ENCODE measurements at places on chromosomes 6 and 20. TPM values are rescaled to one million over a fixed set of nuclear protein-coding genes. Genes with fewer than 3 reads are reported as not detected.

GRCh38 chr20:43404878-43405277 is 52.8 kb upstream of the SRSF6 start:
- no peak for DNase-seq

- peak; percentile 31 for DNase-seq
Measured at GRCh38 chr6:16533210-16533609, 228.1 kb downstream of the ATXN1 start.

DNA sequence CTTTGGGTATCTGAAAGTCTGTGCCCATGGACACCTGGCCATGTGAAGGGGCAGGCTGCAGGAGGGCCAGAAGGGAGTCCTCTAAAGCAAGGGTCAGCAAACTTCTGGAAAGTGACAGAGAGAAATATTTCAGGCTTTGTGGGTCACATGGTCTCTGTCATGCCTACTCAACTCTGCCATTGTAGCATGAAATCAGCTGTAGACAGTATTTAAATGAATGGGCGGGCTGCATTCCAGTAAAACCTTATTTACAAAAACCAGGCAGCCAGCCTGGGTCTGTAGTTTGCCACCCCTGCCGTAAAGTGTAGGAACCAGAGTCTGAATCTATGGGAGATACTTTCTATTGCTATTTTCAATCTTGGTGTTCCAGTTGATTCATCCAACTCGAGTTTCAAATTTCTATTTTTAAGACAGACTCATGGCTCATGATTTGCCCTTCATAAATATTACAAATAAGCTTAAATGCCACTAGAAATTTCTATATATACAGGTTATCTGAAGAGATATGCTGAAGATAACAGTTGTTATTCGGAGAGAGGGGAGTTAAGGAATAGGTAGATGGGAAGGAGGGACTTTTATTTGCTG is 19.0 kb upstream of the ADGRF4 start:
- no peak for DNase-seq

The C6orf141 gene
- total RNA-seq: 0.43 TPM

DNA sequence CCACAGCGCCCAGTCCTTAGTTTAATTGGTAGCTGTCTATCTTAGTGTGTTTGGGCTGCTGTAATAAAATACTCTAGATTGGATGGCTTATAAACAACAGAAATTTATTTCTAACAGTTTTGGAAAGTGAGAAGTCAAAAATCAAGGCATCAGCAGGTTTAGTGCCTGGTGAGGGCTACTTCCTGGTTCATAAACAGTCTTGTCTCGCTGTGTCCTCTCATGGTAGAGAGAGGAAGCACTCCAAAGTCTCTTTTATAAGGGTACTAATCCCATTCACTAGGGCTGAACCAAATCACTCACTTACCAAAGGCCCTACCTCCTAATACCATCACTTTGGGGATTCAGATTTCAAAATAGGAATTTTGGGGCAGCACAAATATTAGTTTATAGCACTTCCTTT is 336.9 kb upstream of the RSPO3 start:
- DNase-seq: no peak

- peak; percentile 49 for DNase-seq
Measured at GRCh38 chr20:62357681-62358080, 9.4 kb downstream of the LAMA5 start.

GRCh38 chr6:83590416-83590815 is 78.1 kb downstream of the PRSS35 start:
- DNase-seq: peak; percentile 56

GRCh38 chr6:2697291-2697690 is 53.4 kb downstream of the MYLK4 start:
- DNase-seq: no peak

- DNase-seq: no peak
Measured at GRCh38 chr6:87251225-87251624, 71.2 kb upstream of the SMIM8 start.

The FOXC1 gene
- total RNA-seq: 1.9 TPM

- no peak for DNase-seq
Measured at GRCh38 chr20:13121840-13122515, 99.1 kb upstream of the ISM1 start.

The ANGPT4 gene
- total RNA-seq: not detected

GRCh38 chr6:119276211-119276610 is 73.3 kb downstream of the MAN1A1 start:
- DNase-seq: peak; percentile 31

DNA sequence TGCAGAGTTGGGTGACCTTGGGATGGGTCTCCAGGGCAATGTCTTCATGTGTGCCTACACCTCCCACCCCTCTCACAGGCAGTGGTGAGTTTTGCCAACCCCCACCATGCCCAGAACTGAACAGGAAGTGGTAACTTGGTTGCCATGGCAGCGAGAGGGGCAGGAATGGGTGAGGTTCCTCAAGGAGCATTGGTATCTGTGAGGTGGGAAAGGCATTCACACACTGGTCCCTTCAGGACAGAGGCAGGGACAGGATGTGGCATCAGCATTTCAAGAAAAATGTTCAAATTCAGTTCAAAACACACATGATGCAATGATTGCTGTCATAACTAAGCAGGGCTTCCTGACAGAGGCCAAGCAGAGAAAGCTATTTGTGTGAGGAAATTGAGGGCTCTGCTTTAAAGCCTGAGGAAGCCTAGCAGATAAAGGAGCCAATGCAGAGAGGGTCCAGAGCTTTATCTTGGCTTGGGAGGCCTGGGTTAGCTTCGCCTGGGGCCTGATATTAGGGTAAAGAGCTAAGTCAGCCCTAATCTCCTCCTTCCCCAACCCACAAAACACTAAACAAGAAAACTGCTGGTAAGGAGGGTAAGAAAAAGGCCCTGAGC is 551 bp downstream of the TREML2 start:
- DNase-seq: peak; percentile 33

DNA sequence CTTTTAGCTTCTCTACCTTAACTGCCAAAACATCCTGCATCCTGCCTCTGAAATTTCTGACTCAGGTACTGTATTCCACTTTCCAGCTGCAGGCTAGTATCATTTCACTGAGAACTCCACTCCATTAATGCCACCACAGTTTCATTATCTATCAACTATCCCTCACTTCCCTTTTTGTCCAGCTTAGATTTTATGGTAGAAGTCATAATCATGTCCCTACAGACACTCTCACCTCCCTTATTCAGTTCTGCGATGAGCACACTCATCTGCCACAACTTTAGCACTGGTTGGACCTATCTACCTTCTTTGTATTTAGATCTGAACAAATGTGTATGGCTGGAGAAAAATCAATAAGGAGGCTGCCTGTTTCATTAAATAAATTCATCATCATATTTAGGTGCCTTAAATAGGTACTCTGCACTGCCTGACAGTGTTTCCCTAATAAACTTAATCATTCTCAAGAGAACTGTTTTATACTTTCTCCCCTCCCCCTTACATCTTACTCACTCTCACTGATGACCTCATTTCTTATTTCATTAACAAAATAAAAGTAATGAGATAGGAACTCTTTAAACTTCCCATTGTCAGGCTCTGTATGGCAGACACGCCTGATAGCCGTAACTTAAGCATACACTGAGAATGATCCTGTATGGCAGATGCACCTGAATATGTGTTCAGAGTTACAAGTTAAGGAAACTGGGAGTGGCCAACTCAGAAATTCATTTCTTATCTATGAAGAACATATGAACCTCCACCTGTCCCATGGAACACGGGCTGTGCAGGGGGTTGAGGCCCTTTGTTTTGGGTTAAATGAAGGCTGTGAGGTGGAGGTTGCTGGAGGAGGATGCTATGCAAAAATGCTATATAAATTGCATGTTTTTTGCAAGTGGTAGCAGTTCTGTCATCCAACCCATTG is 95.3 kb upstream of the MAN1A1 start:
- DNase-seq: no peak

The MLN gene
- not detected for total RNA-seq

DNA sequence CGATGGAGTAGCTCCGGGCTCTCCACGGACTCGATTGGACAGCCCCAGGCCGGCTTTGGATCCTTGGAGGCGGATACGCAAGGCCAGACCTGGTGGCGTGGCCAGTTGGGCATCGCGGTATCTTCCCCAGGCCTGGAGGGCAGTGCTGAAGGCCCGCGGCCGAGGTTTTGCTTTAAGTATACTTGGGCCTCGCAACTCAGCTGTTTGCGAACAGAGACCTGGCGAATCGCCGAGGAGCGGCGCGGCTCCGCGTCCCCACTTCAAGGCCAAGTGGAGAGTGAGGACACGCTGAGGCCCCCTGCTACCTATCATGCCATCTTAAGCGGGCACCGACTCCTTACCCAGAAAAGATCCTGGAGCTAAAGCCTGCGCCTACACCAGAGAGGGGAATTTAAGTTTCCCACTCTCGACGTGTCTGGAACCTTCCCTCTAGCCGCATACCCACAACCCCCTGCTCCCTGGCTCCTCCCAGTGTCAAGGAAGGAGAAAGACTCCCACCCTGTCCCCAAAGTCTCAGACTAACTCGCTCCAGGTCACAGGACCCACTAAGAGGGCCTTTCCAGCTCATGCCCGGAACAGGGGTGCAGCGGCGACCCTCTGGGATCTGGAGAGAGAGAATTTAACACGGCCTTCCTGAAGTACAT is 4.1 kb downstream of the LINC00237 start:
- DNase-seq: no peak

GRCh38 chr20:1867495-1868260 is 27.5 kb upstream of the SIRPA start:
- no peak for DNase-seq

The GLO1 gene
- 110 TPM for total RNA-seq

Measured in fibroblast of villous mesenchyme (primary cell).